ENCODE measurements at places on chromosomes 13 and 19. TPM values are rescaled to one million over a fixed set of nuclear protein-coding genes. Genes with fewer than 3 reads are reported as not detected.

DNA sequence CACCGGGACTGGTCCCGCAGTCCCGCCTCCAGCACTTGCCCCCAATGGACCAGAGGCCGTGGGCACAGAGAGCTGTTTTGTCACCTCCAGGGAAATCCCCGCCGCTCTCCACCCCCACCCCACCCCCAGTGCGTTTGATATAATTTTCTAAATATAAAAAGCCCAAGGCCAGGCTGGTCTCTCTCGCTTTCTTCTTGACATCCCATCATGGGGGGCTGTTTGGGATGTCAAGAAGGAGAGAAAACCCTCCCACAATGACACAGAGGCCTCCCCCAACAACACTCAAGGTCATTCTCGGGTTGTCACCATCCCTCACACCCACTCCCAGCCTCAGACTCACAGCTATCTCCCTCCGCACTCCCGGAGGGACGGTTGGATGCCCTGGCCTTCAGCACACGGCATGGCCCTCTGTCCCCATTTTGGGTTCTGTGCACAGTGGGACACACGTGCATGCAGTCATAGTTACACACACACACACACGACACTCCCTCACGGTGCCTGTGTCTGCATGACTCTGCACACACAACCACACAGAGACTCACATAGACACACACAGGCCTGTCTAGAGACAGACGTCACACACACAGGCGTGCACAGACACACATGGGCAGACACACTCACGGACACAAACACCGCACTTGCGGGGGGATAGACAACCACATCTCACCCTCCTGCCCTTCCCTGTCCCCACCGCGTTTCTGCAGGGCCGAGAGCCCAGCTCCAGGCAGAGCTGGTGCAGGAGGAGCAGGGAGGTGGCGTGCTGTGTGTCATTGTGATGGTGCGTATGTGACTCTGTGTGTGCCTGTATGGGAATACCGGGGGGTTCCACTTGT lies 4.8 kb upstream of the NFIC start:
- H3K4me3 ChIP-seq, result no peak overlapping the region
- H3K36me3 ChIP-seq, result no peaks in the 10 kb centered on the region
- peaks cover 10% of the 10 kb centered on the region for H3K4me1 ChIP-seq
- no peak for DNase-seq

GRCh38 chr19:49512970-49513745 lies 697 bp downstream of the FCGRT start:
- peaks cover 6% of the 10 kb centered on the region for H3K36me3 ChIP-seq
- H3K27me3 ChIP-seq, result no peaks in the 10 kb centered on the region
- peak; percentile 78 for DNase-seq
- H3K27ac ChIP-seq, result peak overlapping the region; percentile 47

GRCh38 chr19:44884566-44884965 lies 6.5 kb upstream of the TOMM40 start:
- no peak overlapping the region for H3K27ac ChIP-seq
- peaks cover 9% of the 10 kb centered on the region for H3K36me3 ChIP-seq
- H3K4me3 ChIP-seq, result no peak overlapping the region
- H3K4me1 ChIP-seq, result no peaks in the 10 kb centered on the region
- no peak for DNase-seq

Gene PSG2
- not detected for total RNA-seq

- H3K36me3 ChIP-seq, result no peaks in the 10 kb centered on the region
- no peaks in the 10 kb centered on the region for H3K4me1 ChIP-seq
- H3K27me3 ChIP-seq, result peaks cover 4% of the 10 kb centered on the region
- no peak for DNase-seq
- no peak overlapping the region for H3K27ac ChIP-seq
These were observed 60.6 kb downstream of the COLGALT1 start for GRCh38 chr19:17615889-17616685.

Gene KLK11
- 38.6 TPM for total RNA-seq

Gene SLC25A41
- not detected for total RNA-seq
